Activated CD4-positive, alpha-beta T cell treated with anti-CD3 and anti-CD28 coated beads, Interleukin-2, amount 10 ng/mL, durations not matched to agents 24 days and 14 days (primary cell): ENCODE measurements at places on chromosomes 1 and 21. TPM values are rescaled to one million over a fixed set of nuclear protein-coding genes. Genes with fewer than 3 reads are reported as not detected.
A peak's percentile ranks its signal among the peaks of the same experiment; 100 is the strongest.

Gene DMBX1
- total RNA-seq, result 0.07 TPM in 1 of 2 replicates, not detected in the other

Gene ARV1
- 15.0 and 15.2 TPM in 2 replicates for total RNA-seq

Gene RHOU
- total RNA-seq, result 0.51 and 0.69 TPM in 2 replicates

Gene MX1
- total RNA-seq, result 88.8 and 90.5 TPM in 2 replicates

Gene IPP
- total RNA-seq, result 13.8 and 15.3 TPM in 2 replicates

Gene DAB1
- not detected in 2 replicates for total RNA-seq

Gene C4BPB
- 0.43 and 0.82 TPM in 2 replicates for total RNA-seq

Gene TPR
- 174 and 185 TPM in 2 replicates for total RNA-seq

GRCh38 chr1:204176049-204176448 lies 9.9 kb upstream of the REN start:
- no peak for DNase-seq

DNA sequence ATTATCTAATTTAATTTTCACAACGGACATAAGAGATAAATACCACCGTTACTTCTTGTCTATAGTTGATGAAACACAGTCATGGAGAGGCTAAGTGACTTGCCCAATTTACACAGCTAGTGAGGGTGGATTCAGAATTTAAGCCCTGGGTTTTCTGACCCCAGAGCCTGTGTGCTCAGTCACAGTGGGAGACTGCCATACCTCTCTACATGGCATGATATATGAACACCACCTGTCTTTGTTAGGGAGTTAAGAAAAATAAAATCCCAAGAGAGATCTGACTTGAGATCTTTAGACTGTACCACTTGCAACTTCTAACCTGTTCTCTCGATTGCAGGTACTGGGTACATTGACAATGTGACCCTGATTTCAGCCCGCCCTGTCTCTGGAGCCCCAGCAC lies 40.3 kb downstream of the LAMC2 start:
- no peak for DNase-seq

DNA sequence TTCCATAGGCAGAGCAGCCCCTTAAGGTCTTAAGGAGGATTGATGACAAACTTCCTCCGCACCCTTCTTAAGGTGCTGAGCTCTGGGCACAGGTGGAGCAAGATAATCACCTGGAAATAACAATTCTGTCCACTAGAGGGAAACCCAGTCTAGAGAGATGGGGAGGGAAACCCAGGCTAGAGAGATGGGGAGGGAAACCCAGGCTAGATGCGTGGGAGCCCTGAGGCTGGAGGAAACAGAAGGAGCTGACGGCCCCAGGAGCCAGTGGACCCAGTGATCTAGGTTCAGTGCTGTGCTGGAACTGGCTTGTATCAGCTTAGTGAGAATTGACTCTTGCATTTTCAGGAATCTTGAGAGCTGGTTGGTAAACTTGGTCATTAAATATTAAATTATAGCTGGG lies 17.8 kb upstream of the MYCL start:
- peak; percentile 83 for DNase-seq

DNA sequence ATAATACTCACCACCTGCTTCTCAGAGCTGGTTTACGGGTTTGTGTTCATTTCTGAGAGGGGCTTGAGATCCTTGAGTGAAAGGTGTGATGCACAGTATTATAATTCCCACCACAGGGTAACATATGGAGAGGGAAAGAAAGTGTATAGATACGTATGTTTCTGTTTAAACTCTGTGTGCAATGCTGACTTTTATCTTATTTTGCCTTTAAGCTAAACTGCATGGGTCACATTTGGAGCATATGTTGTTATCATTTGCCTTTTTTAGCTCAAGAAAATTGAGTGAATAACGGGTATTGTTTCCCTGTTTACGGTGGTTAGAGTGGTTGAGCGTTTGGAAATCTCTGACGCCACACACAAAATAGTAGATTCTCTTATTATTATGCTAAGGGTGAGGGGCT lies 191.1 kb upstream of the NFIA start:
- DNase-seq, result no peak

DNA sequence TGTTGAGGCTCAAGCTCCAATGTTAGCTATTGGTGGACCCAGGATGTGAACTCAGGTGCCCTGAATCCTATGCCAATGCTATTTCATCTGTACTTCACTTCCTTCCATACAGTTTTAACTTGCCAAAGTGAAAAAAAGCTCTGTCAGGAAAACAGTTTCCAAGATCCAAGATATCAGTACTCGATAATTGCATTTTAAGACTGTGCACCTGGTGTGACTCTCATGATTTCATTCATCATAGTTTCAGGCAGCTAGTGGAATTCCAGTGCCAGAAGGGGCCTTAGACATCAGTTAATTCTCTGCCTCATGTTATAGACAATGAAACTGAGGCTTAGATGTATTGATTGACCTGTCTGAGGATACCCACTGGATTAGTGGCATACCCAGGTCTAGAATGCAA lies 26.5 kb upstream of the LEPR start:
- no peak for DNase-seq

GRCh38 chr1:181135815-181136737 lies 47.6 kb downstream of the IER5 start:
- DNase-seq, result no peak

- no peak for DNase-seq
Measured at GRCh38 chr1:204177133-204177532, 11.0 kb upstream of the REN start.

- no peak for DNase-seq
Measured at GRCh38 chr1:236800002-236800620, 5.0 kb downstream of the MTR start.

DNA sequence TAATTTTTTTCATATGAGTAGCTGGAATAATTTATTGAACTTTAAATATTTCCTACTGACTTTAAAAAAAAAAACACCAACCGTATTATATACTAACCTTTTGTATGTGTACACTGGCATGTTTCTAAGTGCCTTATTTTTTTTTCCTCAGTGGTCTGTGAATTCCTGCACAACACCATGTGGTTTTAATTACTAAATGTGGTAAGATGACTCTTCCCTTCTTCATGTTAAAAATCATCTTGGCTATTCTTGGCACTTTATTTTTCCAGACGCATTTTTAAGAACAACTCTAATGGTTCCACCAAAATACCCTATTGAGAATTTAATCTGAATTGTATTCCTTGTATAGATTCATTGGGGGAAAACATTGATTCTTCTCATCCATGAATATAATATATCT lies 28.4 kb downstream of the PPP2R5A start:
- DNase-seq, result no peak

DNA sequence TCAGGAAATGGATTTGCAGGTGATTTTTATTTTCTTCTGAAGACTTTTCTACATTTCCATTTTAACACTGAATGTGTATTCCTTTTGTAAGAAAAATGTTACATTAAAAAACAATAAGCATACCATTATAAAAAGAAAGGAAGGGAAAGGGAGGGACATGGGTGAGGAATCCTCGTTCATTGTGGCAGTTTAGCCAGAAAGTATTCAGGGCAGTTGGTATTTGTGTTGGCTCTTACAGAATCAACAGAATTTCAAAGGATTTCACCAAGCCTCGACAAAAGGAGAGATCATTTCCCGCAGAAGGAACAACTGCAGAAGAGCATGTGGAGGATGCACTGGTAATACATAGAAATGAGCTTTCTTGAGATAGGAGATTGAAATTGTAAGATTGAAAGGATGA lies 35.0 kb downstream of the PLD5 start:
- no peak for DNase-seq

- peak; percentile 59 for DNase-seq
Measured at GRCh38 chr1:76494807-76495206, 372.5 kb upstream of the ST6GALNAC5 start.

DNA sequence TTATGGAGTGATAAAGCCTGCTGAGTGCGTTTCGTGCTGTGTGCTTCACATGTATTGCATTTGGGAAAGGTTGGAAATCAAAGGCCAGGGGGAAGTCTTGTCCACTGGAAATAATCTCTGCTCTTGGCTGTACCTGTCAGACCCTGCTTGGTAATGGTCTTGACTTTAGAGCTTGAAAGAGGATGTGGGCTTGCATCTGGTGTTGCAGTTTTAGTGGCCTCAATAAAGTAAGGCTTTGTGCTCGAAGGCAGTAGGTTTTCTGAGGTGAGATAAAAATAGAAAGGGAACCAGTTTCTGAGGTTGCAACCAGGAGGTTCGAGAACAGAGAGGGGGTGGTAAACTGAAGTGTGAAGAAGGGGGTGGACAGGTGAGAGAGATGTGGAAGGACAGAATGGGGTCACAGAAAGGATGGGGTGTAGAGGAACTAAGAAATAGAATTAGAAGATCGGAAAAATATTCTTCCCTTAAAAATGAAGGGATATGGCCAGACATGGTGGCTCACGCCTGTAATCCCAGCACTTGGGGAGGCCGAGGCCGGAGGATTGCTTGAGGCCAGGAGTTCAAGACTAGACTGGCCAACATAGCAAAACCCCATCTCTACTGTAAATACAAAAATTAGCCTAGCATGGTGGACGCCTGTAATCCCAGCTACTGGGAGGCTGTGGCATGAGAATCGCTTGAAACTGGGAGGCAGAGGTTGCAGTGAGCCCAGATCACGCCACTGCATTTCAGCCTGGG lies 1.5 kb downstream of the S100PBP start:
- peak; percentile 76 for DNase-seq

DNA sequence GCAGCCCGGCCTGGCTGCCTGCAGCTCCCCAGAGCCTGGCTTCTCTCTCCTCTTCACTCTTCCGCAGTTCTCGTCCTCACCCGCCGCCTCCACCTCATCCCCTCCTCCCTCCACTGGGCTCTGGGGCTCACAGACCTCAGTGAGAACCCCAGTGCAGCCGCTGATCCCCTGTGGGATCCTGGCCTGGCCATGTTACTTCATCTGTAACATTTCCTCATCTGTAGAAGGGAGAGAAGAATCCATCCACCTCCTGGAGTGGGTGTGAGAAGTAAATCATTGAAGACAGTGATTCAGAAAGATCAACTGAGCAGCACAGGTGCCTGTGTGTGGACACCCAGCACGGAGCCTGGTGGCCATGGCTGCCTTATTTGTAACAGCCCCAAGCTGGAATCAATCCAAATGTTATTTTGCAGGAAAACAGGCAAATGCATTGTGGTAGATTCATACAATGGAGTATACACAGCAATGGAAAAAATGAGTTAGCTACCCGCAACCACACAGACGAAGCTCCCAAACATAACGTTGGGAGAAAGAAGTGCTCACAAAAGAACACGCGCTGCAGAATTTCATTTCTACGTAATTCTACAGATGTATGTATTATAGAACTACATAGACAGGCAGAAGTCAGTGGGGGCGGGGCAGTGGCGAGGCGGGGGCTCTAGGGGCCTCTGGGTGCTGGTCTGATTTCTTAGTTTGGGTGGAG lies 8.7 kb downstream of the LAPTM5 start:
- peak; percentile 80 for DNase-seq

- DNase-seq, result no peak
Measured at GRCh38 chr1:7036386-7036785, 251.1 kb downstream of the CAMTA1 start.

DNA sequence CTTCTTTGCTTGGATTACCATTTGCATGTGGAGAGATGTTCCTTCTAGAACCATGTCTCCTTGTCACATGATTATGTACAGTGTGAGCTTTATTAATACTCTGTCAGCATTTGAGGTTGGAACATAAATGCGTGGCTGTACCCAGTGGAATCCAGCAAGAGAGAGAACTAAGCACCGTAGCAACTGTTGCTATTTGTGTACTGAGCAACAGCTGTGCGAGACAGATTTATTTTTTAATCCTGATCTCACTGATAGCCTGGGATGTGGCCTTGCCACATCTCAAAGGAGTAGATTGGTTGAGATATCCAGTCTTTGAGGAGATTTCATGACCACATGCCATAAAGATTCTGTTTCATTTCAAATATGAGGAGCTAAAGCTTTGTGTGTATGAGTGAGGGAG lies 43.4 kb downstream of the KIF1B start:
- DNase-seq, result no peak

- DNase-seq, result no peak
Measured at GRCh38 chr1:24951337-24951736, 21.3 kb upstream of the RUNX3 start.

DNA sequence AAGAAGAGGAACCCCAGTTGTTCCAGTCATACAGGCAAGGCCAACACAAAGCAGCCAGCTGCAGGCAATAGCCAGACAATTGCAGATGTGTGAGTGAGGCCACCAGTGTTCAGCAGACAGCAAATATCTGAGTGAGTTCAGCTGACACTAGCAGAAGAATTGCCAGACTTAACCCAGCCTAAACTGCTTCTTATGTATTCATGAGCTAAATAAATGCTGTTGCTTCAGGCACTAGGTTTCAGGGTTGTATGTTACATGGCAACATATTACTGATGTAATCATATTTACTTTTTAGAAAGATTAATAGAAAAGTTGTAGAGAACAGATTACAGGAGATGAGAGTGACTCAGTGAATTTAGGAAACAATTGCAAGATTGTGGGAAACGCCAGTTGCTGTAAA lies 129.8 kb upstream of the CHODL start:
- DNase-seq, result no peak

- DNase-seq, result no peak
Measured at GRCh38 chr1:112316254-112316913, 79.6 kb upstream of the CTTNBP2NL start.

- no peak for DNase-seq
Measured at GRCh38 chr1:36446746-36447145, 3.5 kb downstream of the OSCP1 start.

DNA sequence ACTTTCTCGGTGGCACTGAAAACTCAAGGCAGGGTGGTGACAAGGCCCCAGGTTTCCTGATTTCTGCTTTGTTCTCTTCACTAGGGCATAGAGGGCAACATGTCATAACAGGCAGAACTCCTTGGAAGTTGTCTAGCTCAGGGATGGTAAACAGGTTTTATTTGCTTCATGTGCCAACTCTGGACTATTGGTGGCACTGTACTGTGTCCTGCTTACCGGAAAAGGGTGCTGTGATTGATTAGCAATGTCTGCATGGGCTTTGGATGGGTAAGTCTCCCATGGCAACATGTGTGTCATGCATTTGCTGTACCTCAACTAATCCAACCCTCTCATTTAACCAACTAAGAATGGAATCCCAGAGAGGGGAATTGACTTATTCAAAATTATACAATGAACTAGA lies 70.7 kb upstream of the USP24 start:
- no peak for DNase-seq

GRCh38 chr1:145823565-145824498 lies at the start of the genes POLR3C and RNF115:
Gene POLR3C (plus strand): TSS chr1:145824200. CDS start chr1:145825777, 1,577 bp downstream.
Gene RNF115 (minus strand): TSS chr1:145824095. CDS start chr1:145823873, 222 bp downstream.
- peak; percentile 96 for DNase-seq

GRCh38 chr1:50109647-50110075 lies 941 bp downstream of the ELAVL4 start:
- DNase-seq, result no peak

- DNase-seq, result no peak
Measured at GRCh38 chr1:151916726-151917370, 7.5 kb upstream of the THEM4 start.

- no peak for DNase-seq
Measured at GRCh38 chr1:209873067-209873799, 45.5 kb downstream of the UTP25 start.

GRCh38 chr1:204091787-204092312 lies 18.9 kb downstream of the SOX13 start:
- no peak for DNase-seq
